Activated naive CD8-positive, alpha-beta T cell treated with anti-CD3 and anti-CD28 coated beads for 36 hours (primary cell): ENCODE measurements at places on chromosomes 5 and 9. TPM values are rescaled to one million over a fixed set of nuclear protein-coding genes. Genes with fewer than 3 reads are reported as not detected.

SPATA31C1 gene
- not detected for total RNA-seq

PCA3 gene
- not detected for total RNA-seq

DNA sequence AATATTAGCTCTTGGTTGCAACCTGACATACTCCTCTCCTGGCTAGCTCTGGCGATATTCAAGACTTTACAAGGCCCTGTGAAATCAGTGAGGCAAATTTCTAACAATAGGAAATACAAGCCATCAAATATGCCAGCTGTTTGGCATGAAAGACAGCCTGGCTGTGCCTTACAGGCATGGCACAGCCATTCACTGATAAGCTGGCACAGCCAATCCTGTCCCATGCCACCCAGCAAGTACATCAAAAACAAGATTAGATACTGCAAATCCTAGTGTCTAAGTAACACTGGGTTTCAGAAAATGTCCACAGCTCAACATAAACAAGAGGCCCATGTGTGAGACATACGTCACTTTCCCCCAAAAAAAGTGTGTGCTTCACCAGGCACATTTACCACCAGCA, 1045.8 kb upstream of the DMAC1 start:
- peaks cover 11% of the 10 kb centered on the region for H3K27me3 ChIP-seq
- DNase-seq: no peak
- no peaks in the 10 kb centered on the region for H3K36me3 ChIP-seq
- no peaks in the 10 kb centered on the region for H3K4me1 ChIP-seq
- no peak overlapping the region for H3K4me3 ChIP-seq

DNA sequence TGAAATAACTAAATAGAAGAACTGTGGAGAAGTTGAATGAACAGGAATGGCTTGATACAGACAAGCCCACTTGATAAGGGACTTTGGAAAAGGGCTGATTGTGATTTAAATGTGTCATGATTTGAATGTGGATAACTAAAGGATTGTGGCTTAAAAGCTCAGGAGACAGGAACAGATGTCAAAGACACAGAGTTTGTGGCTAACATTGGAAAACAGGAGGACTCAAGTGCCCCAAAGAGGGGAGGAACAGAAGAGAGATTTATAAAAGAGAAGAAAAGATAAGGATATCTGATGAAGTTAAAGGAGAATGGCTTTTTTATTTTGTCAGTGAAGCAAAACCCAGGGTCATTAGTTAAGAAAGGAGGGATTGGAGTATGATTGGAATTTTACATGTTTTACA, 124.2 kb upstream of the TRPM3 start:
- no peaks in the 10 kb centered on the region for H3K36me3 ChIP-seq
- no peak for DNase-seq
- no peak overlapping the region for H3K27ac ChIP-seq
- no peak overlapping the region for H3K4me3 ChIP-seq
- no peaks in the 10 kb centered on the region for H3K4me1 ChIP-seq

- H3K27ac ChIP-seq: no peak overlapping the region
- H3K36me3 ChIP-seq: no peaks in the 10 kb centered on the region
- H3K27me3 ChIP-seq: no peaks in the 10 kb centered on the region
- no peak overlapping the region for H3K4me3 ChIP-seq
- no peak for DNase-seq
These were observed 116.5 kb downstream of the ANKRD55 start for GRCh38 chr5:56116599-56117141.

GRCh38 chr9:91144769-91145168, 216.9 kb downstream of the AUH start:
- H3K4me1 ChIP-seq: peaks cover 31% of the 10 kb centered on the region
- peaks cover 18% of the 10 kb centered on the region for H3K36me3 ChIP-seq
- H3K27me3 ChIP-seq: no peaks in the 10 kb centered on the region
- DNase-seq: no peak
